ENCODE measurements at places on chromosomes 12 and 14. TPM values are rescaled to one million over a fixed set of nuclear protein-coding genes. Genes with fewer than 3 reads are reported as not detected.
A peak's percentile ranks its signal among the peaks of the same experiment; 100 is the strongest.

GRCh38 chr12:77231501-77231918 lies 166.1 kb upstream of the E2F7 start:
- H3K4me1 ChIP-seq: peaks cover 20% of the 10 kb centered on the region
- no peaks in the 10 kb centered on the region for H3K36me3 ChIP-seq
- H3K27me3 ChIP-seq: no peaks in the 10 kb centered on the region
- DNase-seq: peak; percentile 68
- H3K4me3 ChIP-seq: no peak overlapping the region

DNA sequence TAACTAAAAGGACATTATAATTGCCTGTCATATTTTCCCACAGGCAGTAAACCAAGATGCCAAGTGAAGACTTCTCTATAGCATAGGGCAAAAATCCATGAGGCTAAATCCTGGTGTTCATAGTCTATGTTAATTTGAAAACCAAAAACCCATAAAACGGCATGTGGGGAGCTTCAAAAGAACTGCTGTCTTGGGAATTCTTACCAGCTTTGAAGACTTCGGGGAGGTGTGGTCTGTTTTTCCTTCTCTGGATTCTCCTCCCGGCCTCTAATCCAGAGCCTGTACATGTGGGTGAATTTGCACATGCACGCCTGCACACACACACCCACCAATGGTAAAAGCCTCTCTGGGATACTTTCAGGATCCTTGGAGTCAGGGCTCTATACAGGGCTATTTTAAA lies 61.9 kb upstream of the IFNG-AS1 start:
- no peak for DNase-seq
- H3K4me3 ChIP-seq: no peak overlapping the region
- H3K4me1 ChIP-seq: peaks cover 5% of the 10 kb centered on the region
- H3K27me3 ChIP-seq: no peaks in the 10 kb centered on the region
- H3K27ac ChIP-seq: no peak overlapping the region

- no peak for DNase-seq
- H3K27me3 ChIP-seq: no peaks in the 10 kb centered on the region
- H3K27ac ChIP-seq: no peak overlapping the region
- no peaks in the 10 kb centered on the region for H3K4me1 ChIP-seq
- H3K36me3 ChIP-seq: no peaks in the 10 kb centered on the region
These were observed 331.2 kb upstream of the FBXO33 start for GRCh38 chr14:39763402-39763890.

GRCh38 chr14:96734076-96734622 lies 63.0 kb upstream of the VRK1 start:
- peaks cover 65% of the 10 kb centered on the region for H3K27me3 ChIP-seq
- no peaks in the 10 kb centered on the region for H3K4me1 ChIP-seq

DNA sequence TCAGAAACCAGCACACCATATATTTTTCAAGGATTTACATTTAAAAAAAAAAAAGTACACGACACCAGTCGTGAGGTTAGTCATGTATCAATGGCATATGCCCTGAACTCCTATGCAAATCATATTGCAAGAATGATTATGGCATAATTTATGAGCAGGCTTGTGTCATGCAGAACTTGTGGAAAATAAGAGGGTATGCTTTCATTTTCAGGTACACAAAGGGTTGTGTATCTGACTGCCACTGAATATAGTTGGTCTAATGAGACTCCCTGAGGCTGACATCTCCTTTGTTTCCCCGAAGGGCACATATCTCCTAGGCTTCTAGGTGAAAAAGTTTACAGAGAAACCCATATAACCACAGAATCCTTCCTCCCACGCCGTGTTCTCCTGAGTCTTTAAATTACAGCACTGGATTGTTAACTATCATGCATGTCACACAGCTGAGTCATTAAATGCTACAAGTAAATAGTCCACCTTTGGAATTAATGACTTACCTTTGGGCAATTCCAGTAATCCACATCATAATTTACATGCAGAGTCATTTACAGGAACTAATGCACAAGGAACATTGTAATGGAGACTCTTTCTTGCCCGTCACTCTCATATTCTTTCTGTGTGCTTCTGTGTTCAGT lies 356.7 kb upstream of the DIO2 start:
- no peak for DNase-seq
- H3K27ac ChIP-seq: no peak overlapping the region
- no peaks in the 10 kb centered on the region for H3K4me1 ChIP-seq
- H3K4me3 ChIP-seq: no peak overlapping the region

DNA sequence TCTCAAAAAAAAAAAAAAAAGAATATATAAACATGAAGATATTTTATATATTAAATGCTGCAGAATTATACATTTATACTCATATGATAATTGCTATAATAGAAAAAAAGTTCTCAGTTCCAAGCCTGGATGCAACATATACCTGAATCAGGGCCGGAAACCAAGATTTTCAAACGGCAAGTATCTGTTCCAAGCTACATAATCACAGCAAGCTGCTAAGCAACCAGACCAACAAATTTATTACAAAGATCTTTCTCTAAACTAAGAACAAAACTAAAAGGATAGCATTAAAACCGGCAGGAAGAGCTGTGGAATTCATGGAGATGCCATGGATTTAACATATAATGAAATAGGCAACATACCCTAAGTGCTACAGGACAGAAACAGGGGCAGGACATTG lies 7.1 kb downstream of the RACGAP1 start:
- DNase-seq: no peak
- H3K4me3 ChIP-seq: no peak overlapping the region
- no peaks in the 10 kb centered on the region for H3K36me3 ChIP-seq
- H3K27ac ChIP-seq: peak overlapping the region; percentile 86
- no peaks in the 10 kb centered on the region for H3K27me3 ChIP-seq
- H3K4me1 ChIP-seq: peaks cover 13% of the 10 kb centered on the region

GRCh38 chr14:90140298-90140955 lies 78.6 kb downstream of the KCNK13 start:
- DNase-seq: no peak
- no peaks in the 10 kb centered on the region for H3K36me3 ChIP-seq
- no peaks in the 10 kb centered on the region for H3K4me1 ChIP-seq
- no peaks in the 10 kb centered on the region for H3K27me3 ChIP-seq
- no peak overlapping the region for H3K4me3 ChIP-seq
- H3K27ac ChIP-seq: no peak overlapping the region

DNA sequence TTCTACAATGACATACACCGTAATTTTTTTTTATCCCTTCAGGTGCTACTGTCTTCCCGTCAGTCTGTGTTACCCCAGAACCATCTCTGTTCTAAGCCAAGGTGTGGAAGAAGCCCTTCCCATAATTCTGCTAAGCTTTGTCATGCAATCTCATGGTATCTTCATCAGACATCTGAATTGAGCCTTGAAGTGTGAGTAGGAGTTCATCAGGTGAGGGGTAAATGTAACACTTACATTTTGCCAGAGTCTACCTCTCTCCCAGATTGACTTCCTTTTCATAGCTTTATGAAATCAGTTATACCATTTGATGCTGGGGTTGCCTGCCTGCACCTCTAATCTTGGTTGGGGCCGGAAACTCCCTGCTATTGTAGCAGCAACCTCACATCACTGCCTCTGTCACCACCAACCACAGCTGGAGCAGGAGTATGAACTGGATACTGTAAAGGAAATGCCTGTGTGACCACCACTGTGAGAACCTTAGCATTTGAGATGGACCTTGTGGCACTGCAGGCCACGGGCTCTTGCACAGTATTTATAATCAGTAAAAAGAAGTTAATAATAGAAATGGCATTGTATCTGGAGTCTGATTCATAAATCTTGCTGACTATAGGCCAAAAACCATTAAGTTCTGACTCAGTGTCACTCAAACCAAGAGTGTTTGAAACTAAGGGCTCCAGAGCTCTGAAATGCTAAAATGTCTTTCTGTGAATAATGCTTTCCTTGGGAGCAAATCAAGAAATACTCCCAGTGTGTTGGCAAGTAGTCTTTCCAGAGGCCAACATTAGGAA lies 58.7 kb upstream of the STK38L start:
- no peak for DNase-seq
- H3K4me1 ChIP-seq: peaks cover 36% of the 10 kb centered on the region
- H3K4me3 ChIP-seq: no peak overlapping the region
- H3K27ac ChIP-seq: no peak overlapping the region
- H3K36me3 ChIP-seq: no peaks in the 10 kb centered on the region
- no peaks in the 10 kb centered on the region for H3K27me3 ChIP-seq

- no peak overlapping the region for H3K4me3 ChIP-seq
- no peak overlapping the region for H3K27ac ChIP-seq
- no peaks in the 10 kb centered on the region for H3K27me3 ChIP-seq
- no peaks in the 10 kb centered on the region for H3K36me3 ChIP-seq
These were observed 582.1 kb upstream of the MGAT4C start for GRCh38 chr12:86838260-86838659.

- H3K4me3 ChIP-seq: no peak overlapping the region
- H3K27ac ChIP-seq: no peak overlapping the region
- DNase-seq: no peak
- H3K36me3 ChIP-seq: peaks cover 4% of the 10 kb centered on the region
- H3K27me3 ChIP-seq: no peaks in the 10 kb centered on the region
These were observed 16.0 kb downstream of the GNS start for GRCh38 chr12:64743206-64743605.

DNA sequence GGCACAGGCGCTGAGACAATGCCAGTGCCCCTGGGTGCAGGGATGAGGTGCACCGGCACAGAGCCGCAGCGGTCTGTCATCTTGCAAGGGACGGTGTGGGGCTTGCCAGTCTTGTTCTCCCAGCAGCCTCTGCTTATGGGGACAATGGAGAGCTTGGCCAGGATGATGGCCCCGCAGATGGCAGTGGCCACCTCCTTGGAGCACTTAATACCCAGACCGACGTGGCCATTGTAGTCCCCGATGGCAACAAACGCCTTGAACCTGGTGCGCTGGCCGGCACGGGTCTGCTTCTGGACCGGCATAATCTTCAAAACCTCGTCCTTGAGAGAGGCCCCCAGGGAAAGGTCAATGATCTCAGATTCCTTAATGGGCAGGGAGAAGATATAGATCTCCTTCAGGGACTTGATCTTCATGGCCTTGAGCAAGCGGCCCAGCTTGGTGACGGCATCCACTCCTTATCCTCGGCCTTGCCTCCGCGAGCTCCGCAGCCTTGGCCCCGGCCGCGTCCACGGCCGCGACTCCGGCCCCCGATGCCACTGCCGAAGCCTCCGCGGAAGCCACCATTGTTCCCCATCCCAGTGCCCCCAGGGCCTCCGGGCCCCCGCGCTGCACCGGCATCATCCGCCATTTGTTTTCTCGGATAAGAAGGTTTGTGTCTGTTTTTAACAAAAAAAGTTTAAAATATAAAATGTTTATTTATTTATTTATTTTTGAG lies 29.9 kb downstream of the VRTN start:
- H3K27ac ChIP-seq: no peak overlapping the region
- H3K4me3 ChIP-seq: no peak overlapping the region
- DNase-seq: no peak
- no peaks in the 10 kb centered on the region for H3K4me1 ChIP-seq
- peaks cover 9% of the 10 kb centered on the region for H3K27me3 ChIP-seq
- H3K36me3 ChIP-seq: no peaks in the 10 kb centered on the region

- no peak overlapping the region for H3K27ac ChIP-seq
- H3K4me3 ChIP-seq: no peak overlapping the region
- DNase-seq: no peak
- H3K27me3 ChIP-seq: no peaks in the 10 kb centered on the region
- H3K4me1 ChIP-seq: peaks cover 12% of the 10 kb centered on the region
These were observed 11.3 kb downstream of the RAB15 start for GRCh38 chr14:64960762-64961276.

DNA sequence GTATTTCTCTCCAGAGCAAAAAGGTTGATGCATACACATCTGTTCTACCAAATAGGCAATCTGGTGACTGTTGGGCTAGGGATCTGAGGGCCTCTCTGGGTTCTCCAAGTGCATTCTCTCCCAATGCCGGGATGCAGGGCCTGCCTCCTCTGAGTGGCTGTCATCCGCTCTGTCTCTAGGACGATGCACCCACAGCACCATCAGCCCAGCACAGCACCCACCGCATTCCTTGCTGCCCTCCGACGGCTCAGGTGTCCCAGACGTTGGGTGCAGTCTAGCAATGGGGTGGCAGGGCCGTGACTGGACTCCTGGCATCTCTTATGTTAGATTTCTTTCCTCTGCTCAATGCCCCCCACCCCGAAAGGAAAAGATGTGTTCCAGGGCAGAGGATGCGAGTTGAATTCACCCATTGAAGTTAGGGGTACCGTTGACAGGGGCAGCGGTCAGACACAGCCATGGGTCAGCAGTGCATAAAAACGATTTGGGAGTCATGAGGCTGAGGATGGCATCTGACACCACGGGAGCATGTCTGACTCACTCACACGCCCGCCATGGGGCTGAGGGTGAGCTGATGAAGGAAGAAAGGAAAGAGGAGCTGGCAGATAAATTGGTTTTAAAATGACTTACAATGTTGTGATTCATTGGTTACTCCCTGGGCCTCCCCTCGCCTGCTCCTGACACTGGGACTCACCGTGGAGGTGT lies 93.2 kb upstream of the C14orf180 start:
- no peak overlapping the region for H3K4me3 ChIP-seq
- no peaks in the 10 kb centered on the region for H3K36me3 ChIP-seq
- H3K27ac ChIP-seq: no peak overlapping the region
- peaks cover 15% of the 10 kb centered on the region for H3K27me3 ChIP-seq

DNA sequence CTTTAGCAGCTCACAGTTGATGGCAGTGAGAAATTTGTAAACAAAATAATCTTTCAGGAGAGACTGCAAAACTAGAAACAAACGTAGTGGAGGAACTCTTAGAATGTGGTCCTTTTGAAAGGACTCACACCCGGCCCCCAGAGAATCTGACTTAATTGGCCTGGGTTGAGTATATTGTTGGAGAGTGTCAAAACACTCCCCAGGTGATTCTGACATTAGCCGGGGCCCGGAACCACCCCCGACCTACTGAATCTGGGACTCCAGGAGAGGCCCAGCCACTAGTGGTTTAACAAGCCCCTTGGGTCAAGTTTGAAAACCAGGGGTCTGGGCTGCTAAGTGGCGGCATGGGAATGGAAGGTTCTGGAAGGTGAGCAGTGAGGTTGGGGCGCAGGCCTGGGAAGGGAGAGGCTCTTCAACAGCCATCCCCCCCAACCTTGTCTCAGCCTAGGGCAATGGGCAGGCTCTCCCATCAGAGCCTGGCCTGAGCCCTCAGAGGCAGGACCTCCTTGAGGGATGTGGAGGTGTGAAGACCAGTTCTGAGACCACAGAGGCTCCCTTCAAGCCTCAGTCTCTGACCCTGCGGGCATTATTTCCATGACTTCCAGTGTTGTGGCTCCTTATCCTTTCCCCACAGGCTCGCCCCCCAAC lies 1.1 kb upstream of the ELK3 start:
- DNase-seq: no peak
- H3K27ac ChIP-seq: peak overlapping the region; percentile 80
- H3K27me3 ChIP-seq: no peaks in the 10 kb centered on the region

GRCh38 chr12:6646276-6647082 lies 753 bp downstream of the ACRBP start:
- peak overlapping the region; percentile 56 for H3K4me3 ChIP-seq
- DNase-seq: no peak
- peak overlapping the region; percentile 67 for H3K27ac ChIP-seq
- H3K36me3 ChIP-seq: peaks cover 34% of the 10 kb centered on the region
- no peaks in the 10 kb centered on the region for H3K27me3 ChIP-seq

The OR6C75 gene
- not detected for total RNA-seq

The GPD1 gene
- 9.5 TPM for total RNA-seq

The TOMM20L gene
- total RNA-seq: not detected

The EFCAB11 gene
- total RNA-seq: 6.7 TPM

The KCNA5 gene
- 2.4 TPM for total RNA-seq

The PRR4 gene
- 1.7 TPM for total RNA-seq

The LRRK2 gene
- total RNA-seq: 7.0 TPM
